T-cell (primary cell): ENCODE measurements at places on chromosomes 7 and 10.

- H3K4me3 ChIP-seq, result no peak overlapping the region
- no peak overlapping the region for H3K27ac ChIP-seq
- H3K36me3 ChIP-seq, result no peaks in the 10 kb centered on the region
Observed at GRCh38 chr7:33700001-33700899, 205.1 kb upstream of the BMPER start.

- no peak overlapping the region for H3K4me3 ChIP-seq
- no peaks in the 10 kb centered on the region for H3K27me3 ChIP-seq
- H3K4me1 ChIP-seq, result no peaks in the 10 kb centered on the region
- no peaks in the 10 kb centered on the region for H3K36me3 ChIP-seq
- H3K27ac ChIP-seq, result no peak overlapping the region
Observed at GRCh38 chr7:143199040-143199439, 15.8 kb downstream of the TAS2R39 start.

GRCh38 chr10:24341371-24341770, 132.4 kb downstream of the KIAA1217 start:
- no peak overlapping the region for H3K4me3 ChIP-seq
- DNase-seq, result no peak
- no peaks in the 10 kb centered on the region for H3K36me3 ChIP-seq
- H3K4me1 ChIP-seq, result no peaks in the 10 kb centered on the region
- H3K27me3 ChIP-seq, result no peaks in the 10 kb centered on the region

DNA sequence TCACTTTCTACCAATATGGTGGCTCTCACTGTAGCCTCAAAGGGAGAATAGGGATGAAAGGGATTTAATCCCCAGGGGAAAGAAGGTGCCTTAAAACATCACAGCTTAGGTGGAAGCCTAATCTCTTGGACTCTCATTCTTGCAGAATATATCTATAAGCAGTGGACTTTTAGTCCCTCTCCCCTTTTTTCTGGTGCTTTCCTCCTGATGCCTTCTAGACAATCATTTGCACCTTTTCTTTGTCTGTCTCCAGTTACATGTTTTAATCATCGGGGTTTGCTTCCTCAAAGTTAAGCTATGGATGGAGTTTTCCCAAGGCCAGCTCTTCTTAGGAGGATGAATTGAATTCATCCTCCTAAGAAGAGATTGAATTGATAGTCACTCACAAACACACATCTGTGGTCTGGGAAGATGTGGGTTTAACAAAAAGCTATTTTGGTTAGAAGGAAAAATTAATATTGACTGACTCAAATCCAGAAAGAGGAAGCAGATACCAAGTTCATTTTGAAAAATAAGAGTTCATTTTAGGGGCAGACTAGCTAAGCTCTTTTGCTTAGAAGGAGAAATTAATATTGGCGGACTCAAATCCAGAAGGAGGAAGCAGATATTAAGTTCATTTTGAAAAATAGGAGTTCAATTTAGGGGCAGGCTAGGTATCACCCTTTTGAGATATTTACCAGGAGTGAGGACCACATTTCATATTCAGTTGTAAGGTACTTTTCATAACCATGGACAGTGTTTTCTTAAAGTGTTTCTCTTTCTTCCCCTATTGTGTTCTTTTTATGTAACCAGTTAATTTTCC, 35.2 kb upstream of the PLEKHS1 start:
- peaks cover 24% of the 10 kb centered on the region for H3K36me3 ChIP-seq
- no peak overlapping the region for H3K27ac ChIP-seq
- no peaks in the 10 kb centered on the region for H3K27me3 ChIP-seq
- DNase-seq, result no peak
- H3K4me3 ChIP-seq, result no peak overlapping the region
- no peaks in the 10 kb centered on the region for H3K4me1 ChIP-seq

GRCh38 chr10:61994405-61995219, 93.1 kb downstream of the ARID5B start:
- H3K4me3 ChIP-seq, result no peak overlapping the region
- H3K36me3 ChIP-seq, result no peaks in the 10 kb centered on the region
- peak overlapping the region; percentile 85 for H3K27ac ChIP-seq
- DNase-seq, result no peak
- no peaks in the 10 kb centered on the region for H3K27me3 ChIP-seq

DNA sequence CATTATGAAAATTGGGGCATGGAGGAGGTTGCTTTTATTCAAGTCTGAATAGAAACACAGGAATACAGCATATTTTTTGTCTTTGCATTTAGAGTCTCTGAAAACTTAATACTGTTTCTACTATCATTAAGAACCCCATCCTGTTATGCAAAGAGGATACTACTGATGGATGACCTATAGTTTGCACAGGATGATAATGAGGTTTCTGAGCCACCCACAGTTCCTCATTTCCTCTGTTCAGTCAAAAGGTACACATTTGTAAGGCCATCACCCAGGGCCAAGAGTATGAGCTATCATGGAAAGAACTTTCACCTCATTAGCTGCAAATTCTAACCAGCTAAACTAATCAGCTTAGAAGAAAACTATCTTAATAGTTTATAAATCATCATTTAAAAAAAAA, 213.0 kb upstream of the CHRM2 start:
- no peaks in the 10 kb centered on the region for H3K36me3 ChIP-seq
- H3K4me1 ChIP-seq, result no peaks in the 10 kb centered on the region
- no peak overlapping the region for H3K27ac ChIP-seq
- no peaks in the 10 kb centered on the region for H3K27me3 ChIP-seq

- DNase-seq, result no peak
- peaks cover 84% of the 10 kb centered on the region for H3K4me1 ChIP-seq
- peak overlapping the region; percentile 89 for H3K27ac ChIP-seq
- H3K36me3 ChIP-seq, result peaks cover 58% of the 10 kb centered on the region
- H3K4me3 ChIP-seq, result no peak overlapping the region
- no peaks in the 10 kb centered on the region for H3K27me3 ChIP-seq
Observed at GRCh38 chr7:44981035-44981706, 2.4 kb upstream of the MYO1G start.

- H3K27me3 ChIP-seq, result peaks cover 27% of the 10 kb centered on the region
- H3K27ac ChIP-seq, result no peak overlapping the region
- H3K4me1 ChIP-seq, result no peaks in the 10 kb centered on the region
Observed at GRCh38 chr10:27626890-27627289, 118.7 kb downstream of the MKX start.

DNA sequence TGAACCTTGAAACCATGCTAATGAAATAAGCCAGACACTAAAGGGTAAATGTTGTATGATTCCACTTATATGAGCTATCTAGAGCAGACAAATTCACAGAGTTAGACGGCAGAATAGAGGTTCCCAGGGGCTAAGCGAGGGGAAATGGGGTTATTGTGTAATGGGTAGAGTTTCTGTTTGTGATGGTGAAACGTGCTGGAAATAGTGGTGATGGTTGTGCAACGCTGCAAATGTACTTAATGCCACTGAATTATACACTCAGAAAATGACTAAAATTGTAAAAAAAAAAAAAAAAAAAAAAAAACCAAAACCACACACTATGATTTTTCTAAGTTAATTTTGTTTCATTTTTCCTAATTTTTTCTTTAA, 30.0 kb downstream of the SFXN4 start:
- no peak overlapping the region for H3K4me3 ChIP-seq
- H3K27ac ChIP-seq, result no peak overlapping the region
- peaks cover 20% of the 10 kb centered on the region for H3K4me1 ChIP-seq
- H3K36me3 ChIP-seq, result peaks cover 11% of the 10 kb centered on the region
- H3K27me3 ChIP-seq, result no peaks in the 10 kb centered on the region
- DNase-seq, result no peak

DNA sequence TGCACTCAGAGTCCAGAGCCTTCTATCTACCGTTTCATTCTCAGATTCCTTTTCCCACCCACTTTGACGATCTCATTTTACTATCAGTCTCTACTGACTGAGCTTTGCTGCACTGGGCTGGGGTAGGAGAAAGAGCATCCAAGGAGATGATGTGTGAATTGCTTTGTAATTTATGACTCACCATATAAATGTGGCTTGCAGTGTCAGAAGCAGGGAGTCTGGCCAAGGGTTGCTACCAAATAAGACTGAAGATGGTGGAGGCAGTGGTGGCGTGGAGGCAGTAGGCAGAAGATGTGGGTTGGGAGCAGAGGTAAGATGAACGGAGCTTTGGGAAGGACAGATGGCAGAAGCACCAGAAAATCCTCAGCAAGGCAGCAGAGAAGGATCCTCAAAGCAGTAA, 73.3 kb upstream of the AGK start:
- H3K36me3 ChIP-seq, result no peaks in the 10 kb centered on the region
- no peak for DNase-seq
- H3K4me1 ChIP-seq, result no peaks in the 10 kb centered on the region
- H3K27ac ChIP-seq, result no peak overlapping the region
- no peak overlapping the region for H3K4me3 ChIP-seq

DNA sequence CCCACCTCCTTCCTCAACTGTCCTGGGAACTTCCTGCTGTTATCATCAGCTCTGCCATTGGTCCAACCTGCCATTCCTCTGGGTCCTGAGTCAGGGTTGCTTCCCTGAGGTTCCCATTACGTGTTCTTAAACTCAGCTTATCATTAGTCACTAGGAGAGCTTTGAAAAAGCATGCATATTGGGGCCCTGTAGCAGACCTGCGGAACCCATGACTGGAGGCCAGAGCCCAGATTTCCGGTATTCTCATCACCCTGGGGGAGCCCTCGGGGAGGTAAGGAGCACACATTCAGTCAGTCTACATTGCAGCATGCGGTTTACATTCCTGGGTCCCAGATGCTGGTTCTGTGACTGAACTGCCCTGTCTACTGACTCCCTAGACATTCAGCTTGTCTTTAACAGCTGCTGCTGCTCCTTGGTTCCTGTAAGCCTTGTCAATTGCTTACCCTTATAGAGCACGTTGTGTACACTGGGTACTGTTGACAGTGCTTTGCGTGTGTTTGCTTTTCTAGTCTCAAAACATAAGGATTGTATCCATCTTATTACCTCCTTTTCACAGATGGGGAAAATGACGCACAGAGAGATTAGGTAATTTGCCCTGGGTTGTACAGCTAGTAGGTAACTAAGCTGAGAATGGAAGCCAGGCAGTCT, 12.8 kb downstream of the CDHR3 start:
- no peak overlapping the region for H3K4me3 ChIP-seq
- no peak for DNase-seq
- H3K36me3 ChIP-seq, result no peaks in the 10 kb centered on the region
- H3K27ac ChIP-seq, result no peak overlapping the region
- H3K27me3 ChIP-seq, result no peaks in the 10 kb centered on the region
- no peaks in the 10 kb centered on the region for H3K4me1 ChIP-seq

DNA sequence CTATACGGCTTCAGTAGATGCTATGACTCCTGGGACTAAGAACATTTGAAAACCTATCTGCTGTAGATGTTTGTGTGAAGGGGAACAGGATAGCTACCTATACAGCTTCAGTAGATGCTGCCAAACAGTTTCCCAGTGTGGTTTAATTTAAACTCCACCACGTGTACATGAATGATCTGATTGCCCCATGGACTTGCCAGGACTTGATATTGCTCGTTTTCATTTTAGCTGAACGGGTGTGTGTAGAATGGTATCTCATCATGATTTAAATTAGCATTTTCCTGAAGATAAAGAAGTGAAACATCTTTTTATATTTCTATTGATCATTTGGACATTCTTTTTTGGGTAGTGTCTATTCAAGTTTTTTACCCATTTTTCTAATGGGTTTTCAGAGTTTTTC, 77.8 kb upstream of the PIP4K2A start:
- no peak for DNase-seq
- no peaks in the 10 kb centered on the region for H3K36me3 ChIP-seq
- no peaks in the 10 kb centered on the region for H3K4me1 ChIP-seq

- no peak for DNase-seq
- no peak overlapping the region for H3K27ac ChIP-seq
- no peaks in the 10 kb centered on the region for H3K4me1 ChIP-seq
- no peak overlapping the region for H3K4me3 ChIP-seq
- no peaks in the 10 kb centered on the region for H3K36me3 ChIP-seq
Observed at GRCh38 chr10:79453392-79453791, 8.0 kb upstream of the ZCCHC24 start.

DNA sequence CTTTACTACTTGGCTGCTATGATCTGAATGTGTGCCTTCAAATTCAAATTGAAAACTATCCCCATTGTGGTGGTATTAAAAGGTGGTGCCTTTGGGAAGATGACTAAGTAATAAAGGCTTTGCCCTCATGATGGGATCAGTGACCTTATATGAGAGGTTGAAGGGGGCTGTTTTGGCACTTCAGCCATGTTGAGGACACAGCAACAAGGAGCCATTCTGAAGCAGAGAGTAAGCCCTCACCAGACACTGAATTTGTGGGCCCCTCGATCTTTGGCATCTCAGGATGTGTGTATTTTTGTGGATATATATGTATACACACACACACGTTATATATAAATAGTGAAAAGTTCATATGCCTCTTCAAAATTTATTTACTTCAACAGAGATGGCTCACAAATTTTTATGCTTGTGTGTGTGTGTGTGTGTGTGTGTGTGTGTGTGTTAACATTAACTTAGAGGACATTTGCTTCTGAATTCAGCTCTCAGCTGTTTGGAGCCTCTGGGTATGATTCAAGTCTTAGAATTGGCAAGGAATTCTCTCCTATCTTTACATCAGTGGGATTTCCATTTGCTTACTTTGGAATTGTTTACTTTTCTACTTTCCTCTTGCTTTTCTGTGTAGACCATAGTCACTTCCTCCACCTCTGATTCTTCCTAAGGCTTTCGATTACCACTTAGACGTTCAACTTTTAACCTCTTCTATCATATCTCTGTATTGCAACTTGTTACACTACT, 66.6 kb downstream of the MAGI2 start:
- DNase-seq, result no peak
- no peak overlapping the region for H3K4me3 ChIP-seq
- no peaks in the 10 kb centered on the region for H3K36me3 ChIP-seq
- H3K27ac ChIP-seq, result no peak overlapping the region
- H3K4me1 ChIP-seq, result no peaks in the 10 kb centered on the region
- no peaks in the 10 kb centered on the region for H3K27me3 ChIP-seq

GRCh38 chr10:75651417-75651816, 220.0 kb downstream of the LRMDA start:
- no peak overlapping the region for H3K4me3 ChIP-seq
- DNase-seq, result no peak
- H3K27ac ChIP-seq, result no peak overlapping the region
- no peaks in the 10 kb centered on the region for H3K4me1 ChIP-seq
- H3K36me3 ChIP-seq, result no peaks in the 10 kb centered on the region

DNA sequence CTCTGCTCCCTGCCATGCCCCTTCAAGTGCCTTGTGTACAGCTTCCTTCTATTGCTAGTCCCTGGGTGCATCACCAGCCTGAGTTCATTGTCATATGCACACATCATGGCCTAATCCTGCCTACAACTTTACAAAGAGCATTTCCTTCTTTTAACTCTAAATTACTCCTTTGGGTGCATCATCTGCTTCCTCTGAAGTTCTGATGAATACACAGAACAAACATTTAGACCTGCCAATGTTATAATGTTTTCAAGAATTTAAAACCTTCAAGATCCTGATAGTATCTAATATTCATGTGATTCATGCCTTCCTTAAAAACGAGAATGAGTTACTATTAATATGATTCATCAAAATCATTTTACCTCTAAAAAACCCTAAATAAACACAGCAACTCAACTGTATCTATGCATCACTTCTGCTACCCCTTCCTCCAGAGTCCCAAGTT, 357.1 kb downstream of the MAGI2 start:
- DNase-seq, result no peak
- H3K4me1 ChIP-seq, result no peaks in the 10 kb centered on the region
- H3K27me3 ChIP-seq, result no peaks in the 10 kb centered on the region
- H3K36me3 ChIP-seq, result no peaks in the 10 kb centered on the region
- H3K4me3 ChIP-seq, result no peak overlapping the region
- H3K27ac ChIP-seq, result no peak overlapping the region

GRCh38 chr7:155371884-155372781, 74.5 kb downstream of the INSIG1 start:
- H3K27me3 ChIP-seq, result peaks cover 19% of the 10 kb centered on the region
- peaks cover 40% of the 10 kb centered on the region for H3K4me1 ChIP-seq
- DNase-seq, result no peak
- H3K4me3 ChIP-seq, result no peak overlapping the region
- H3K27ac ChIP-seq, result no peak overlapping the region
- no peaks in the 10 kb centered on the region for H3K36me3 ChIP-seq

GRCh38 chr7:36182854-36183604, 30.0 kb downstream of the EEPD1 start:
- H3K4me1 ChIP-seq, result no peaks in the 10 kb centered on the region
- DNase-seq, result no peak
